ENCODE measurements at places on chromosomes 7 and 10.

- peak; percentile 52 for DNase-seq
These were observed 7.5 kb upstream of the DNAJC1 start for GRCh38 chr10:22010973-22011408.

DNA sequence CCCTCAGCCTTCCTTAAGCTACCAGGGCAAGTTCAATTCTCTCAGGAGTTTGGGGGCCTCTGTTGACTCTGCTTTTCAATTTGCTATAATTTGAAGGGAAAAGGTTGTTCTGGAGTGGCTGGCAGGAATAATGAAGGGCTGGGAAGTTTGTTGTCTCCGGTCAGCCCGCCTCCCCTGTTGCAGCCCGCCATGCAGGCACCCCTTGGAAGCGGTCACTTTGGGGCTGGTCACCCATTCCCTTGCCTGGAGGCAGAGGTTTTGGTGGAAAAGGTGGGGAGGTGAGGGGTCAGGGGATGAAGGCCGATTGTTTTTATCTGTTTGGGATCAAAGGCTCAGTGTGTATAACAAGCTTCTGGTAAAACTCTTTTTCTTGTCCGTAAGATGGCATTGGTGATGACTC, 79.1 kb downstream of the GRK5 start:
- no peak for DNase-seq

DNA sequence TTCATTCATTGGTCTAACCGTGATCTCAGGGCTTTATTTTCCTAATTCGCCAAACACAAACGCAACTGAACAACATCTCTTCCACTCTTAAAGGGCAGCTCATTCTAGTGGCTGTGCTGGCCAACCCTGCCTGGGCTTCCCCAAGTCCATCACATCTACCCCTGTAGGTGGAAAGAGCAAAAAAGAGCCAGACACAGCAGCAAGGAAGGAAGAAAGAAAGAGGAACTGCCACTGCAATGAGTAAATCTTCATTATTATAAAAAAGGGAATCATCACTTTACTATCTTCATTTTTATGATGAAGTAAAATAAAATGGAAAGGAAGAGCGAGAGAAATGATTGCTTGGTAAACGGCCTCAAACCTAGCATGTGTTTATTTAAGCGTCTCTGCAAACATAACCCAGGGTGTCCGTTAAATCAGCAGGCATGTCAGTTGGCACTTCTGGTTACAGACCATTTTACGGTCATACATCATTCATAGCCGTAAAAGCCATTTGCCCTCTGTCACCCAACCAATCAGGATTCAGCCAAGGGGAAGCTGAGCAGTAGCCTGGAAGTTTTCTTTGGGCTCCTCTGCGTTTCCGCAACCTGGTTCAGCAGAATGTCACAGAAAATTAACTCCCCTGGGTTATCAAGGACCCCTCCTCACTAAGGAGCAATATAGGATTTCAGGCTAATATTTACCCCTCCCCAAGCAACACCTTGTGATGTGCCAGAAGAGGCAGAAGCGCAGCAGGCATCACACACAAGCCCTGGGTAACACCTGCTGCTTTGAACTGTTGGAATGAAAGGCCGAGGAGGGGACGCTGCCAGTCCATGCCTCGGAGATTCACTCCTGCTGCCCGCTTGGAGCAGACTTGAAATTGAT, 234.0 kb downstream of the SNX10 start:
- DNase-seq = no peak

DNA sequence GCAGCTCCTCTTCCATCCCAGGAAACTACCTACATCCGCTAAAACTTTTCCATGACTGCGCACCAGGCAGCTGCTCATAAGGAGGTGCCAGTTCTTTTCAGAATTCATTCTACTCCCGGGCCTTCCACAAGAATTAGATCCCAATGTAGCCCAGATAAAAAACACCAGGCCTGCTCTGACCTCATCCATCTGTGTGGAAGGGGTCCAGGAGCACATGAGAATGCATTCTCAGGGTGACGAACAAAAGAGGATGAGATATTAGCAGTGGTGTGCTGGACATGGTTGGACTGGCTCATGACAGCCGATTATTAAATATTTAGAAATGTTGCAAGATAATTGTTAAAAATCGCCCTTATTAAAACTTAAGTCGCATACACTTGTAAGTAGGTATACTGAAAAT, 43.2 kb upstream of the STEAP1B start:
- no peak for DNase-seq

- no peak for DNase-seq
These were observed 568.8 kb downstream of the HTR7 start for GRCh38 chr10:90289037-90289436.

- no peak for DNase-seq
These were observed 378.6 kb downstream of the REEP3 start for GRCh38 chr10:63899673-63900300.

DNA sequence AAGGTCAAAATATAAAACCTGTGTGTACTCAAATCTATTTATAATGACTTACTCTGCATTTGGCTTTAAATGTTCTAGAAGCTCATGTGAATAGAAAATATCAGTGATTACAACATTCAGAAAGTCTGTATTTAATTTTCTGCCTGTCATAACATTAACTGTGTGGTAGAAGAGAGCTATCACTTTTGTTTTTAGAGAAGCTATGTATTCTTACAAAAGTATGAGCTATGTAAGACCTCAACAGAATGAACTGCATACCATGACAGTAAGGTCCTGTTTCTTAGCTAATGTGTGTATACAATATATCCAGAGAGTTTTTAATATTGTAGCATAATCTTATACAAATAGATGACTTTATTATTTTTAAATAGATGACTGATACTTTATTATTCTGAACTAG, 61.5 kb downstream of the PTN start:
- DNase-seq = no peak

DNA sequence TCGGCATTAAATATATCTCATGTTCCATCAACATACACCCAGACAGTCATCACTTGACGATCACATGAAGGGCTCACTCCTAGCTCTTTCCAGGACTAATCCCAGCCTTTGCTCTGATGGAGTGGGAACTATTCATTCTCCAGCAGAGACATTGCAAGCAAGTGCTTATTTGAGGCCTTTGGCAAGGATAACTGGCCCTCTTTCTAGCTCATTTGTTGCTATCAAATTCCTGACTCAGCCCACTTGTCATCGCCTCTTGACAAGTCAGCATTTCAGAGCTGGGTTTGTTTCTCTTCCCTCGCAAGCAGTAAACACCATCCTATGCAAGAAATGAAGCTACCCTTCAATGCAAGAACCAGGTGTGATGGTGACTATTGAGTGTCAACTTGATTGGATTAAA, 1165.7 kb upstream of the AUTS2 start:
- DNase-seq = no peak

GRCh38 chr7:133081119-133081598, 731 bp downstream of the CHCHD3 start:
- no peak for DNase-seq

DNA sequence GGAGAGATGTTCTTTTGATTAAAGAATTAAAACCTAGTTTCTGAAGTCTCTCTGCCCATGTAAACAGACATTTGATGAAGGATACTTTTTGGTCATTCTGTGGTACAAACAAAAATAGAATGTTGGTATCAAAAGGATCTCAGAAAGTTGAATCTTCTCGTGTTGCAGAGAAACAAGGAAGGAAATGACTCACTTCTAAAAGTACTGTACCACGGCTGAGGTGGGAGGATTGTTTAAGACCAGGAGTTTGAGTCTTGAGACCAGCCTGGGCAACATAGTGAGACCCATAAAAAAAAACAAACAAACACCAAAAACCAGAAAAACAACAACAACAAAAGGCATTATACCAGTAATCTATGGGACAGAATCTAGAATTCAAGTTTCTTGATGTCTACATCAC, 69.7 kb downstream of the PRSS58 start:
- DNase-seq = no peak

DNA sequence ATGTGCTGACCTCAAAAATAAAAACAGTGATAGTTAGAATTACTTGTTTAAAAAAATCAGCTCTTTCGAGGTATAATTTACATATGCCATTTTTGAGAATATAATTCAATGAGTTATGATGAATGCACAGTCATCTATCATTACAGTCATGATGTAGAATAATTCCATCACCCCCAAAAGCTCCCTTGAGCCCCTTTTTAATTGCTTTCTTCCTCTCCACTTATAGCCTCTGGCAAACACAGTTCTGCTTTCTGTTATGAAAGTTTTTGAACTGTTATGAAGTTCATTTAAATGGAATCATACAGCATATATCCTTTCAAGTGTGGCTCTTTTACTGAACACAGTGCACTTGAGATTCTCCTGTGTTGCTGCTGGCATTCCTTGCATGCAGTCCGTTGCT, 41.4 kb downstream of the PRTFDC1 start:
- DNase-seq = no peak

- DNase-seq = no peak
These were observed 1.3 kb downstream of the GUSB start for GRCh38 chr7:65980478-65981250.

DNA sequence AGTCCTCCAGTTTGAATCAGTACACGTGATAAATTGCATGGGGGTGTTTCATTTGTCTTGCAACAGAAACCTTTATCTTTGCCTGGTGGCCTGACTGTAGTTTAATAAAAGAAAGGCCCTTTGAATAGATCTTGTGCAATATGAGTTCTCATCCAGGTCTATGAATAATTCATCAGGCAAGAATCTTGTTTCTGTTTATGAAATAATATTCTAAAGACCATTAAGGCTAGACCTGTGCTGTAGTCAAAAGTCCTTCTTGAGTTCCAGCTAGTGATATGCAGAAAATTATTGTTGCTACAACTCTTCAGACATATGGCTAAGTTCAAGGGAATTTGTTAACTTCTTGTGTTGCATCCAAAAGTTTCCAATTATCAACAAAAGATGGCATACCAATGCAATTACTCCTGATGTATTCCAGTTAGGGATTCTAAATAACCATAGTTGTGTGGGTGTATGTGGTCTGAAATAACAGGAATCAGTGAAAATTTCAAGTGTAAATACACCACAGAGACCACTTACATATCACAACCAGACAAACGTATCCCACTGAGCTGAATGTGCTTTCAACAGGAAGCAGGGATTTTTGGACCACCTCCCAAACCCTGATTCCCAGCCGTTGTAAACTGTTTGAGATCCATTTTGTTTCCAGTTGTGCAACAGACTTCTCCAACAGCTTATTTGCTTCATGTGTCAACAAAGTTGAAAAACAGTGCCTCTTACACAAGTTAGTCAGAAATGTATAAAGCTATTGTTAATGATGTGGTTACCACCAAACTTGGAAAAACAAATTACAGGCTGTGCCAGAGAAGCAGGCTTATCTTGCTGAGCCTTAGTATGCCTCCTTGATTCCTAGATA, 54.7 kb upstream of the BICC1 start:
- DNase-seq = no peak

GRCh38 chr7:132501956-132502355, 74.3 kb downstream of the PLXNA4 start:
- DNase-seq = no peak

DNA sequence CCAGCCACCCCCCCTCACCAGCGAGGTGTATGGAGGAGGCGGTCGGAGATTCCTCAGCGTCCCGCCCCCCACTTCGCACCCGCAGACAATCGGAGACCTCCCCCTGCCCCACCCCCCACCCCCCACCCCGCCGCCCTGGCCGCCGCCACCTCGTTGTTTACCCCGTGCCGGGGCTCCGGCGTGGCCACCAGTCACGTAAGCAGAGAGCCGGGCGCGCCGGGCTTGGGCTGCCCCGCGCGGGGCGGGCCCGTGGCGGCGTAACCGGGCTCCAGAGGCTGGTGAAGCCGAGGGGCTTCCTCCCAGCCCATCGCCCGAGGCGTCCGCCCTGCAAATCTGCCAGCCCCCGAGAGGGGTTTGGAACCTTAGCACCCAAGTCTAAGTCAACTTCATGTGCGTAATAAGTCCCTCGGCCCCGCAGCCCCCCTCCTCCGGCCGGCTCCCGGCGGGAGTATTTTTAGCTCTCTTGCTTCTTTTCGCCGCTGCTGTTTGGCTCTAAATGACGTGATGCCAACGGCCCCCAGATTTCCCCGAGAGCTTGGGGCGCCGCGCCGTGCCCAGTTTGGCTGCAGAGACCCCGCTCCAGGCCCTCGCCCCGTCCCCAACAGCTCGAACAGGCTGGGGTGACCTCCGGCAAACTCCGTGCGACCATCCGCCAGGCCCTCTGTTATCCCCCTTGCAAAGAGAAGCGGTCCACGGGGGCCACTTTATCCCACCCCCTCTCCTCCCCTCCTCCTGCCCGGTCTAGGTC, 2.7 kb downstream of the MXI1 start:
- DNase-seq = peak; percentile 53

DNA sequence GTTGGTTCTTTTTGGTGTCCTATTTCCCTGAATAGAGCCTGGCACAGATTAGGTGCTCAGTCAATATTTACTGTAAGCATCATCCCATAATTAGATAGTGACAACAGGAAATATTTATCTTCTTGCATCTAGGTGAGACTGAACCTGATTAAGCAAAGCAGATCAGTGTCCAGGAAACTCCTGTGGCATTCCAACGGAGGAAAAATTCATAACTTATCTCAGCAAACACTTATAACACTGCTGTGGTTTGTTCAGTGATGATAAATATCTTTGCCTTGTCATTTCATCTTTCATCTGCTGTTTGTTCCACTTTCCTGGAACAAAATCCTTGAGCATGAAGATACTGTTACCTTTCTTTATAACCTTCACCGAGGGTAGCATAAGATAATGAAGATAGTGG, 1160.3 kb upstream of the AUTS2 start:
- DNase-seq = no peak

DNA sequence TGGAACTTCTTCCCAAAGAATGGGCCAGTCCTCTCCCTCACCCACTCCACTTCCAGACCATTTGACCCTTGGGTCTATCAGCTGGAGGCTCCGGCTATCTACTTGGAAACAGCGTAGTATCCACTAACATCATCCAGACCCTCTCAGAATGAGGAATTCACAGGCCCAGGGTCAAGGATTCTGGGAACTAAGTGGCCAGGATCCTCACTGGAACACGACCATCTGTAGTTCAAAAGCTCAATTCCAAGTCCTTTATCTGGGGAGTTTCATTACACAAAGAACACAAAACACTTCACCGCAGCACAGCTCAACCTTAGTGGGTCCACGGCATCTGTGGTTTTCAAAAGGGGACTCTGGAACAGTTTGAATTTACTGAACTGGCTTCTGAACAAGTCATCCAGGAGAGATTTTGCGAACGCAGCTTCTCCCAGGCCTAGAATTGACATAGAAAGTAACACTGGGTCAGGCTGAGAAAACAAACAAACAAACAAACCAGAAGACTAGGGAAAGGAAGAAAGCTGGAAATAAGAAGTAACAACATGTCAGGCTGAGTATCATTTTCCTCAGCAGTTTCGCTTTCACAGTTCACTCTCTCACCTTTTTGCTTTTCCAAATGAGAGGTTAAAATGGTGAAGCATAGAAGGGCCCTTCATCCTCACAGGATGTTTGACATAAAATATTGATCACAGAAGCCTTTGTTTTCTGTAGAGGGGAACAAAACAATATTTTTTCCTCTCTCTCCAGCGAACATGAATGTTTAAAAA, 57.6 kb upstream of the USP6NL start:
- DNase-seq = no peak

GRCh38 chr7:152312316-152312715, 123.5 kb downstream of the KMT2C start:
- DNase-seq = no peak

GRCh38 chr7:158910254-158911053, 54.1 kb downstream of the DYNC2I1 start:
- DNase-seq = no peak

GRCh38 chr7:16293669-16294425, 127.5 kb downstream of the CRPPA start:
- DNase-seq = no peak

Data from NCI-H446 (cell line).